ENCODE measurements at places on chromosomes 13 and 19. TPM values are rescaled to one million over a fixed set of nuclear protein-coding genes. Genes with fewer than 3 reads are reported as not detected.

Gene SPRED3
- total RNA-seq: 5.5 TPM

Gene CALR
- 1,188 TPM for total RNA-seq

Gene MARK4
- total RNA-seq: 47.3 TPM

Gene KIR2DL4
- not detected for total RNA-seq

Gene CYP2A7
- not detected for total RNA-seq

Gene CELF5
- total RNA-seq: 2.6 TPM

Gene PLIN5
- 1.2 TPM for total RNA-seq

Gene MRPS31
- total RNA-seq: 33.6 TPM

Gene GPC6
- total RNA-seq: 8.4 TPM

Gene LGALS14
- 0.48 TPM for total RNA-seq

Gene TBXA2R
- total RNA-seq: not detected

Gene XRCC1
- 33.0 TPM for total RNA-seq

Gene PSG2
- total RNA-seq: not detected

GRCh38 chr13:30861836-30862467 is 44.1 kb upstream of the MEDAG start:
- no peak for DNase-seq

DNA sequence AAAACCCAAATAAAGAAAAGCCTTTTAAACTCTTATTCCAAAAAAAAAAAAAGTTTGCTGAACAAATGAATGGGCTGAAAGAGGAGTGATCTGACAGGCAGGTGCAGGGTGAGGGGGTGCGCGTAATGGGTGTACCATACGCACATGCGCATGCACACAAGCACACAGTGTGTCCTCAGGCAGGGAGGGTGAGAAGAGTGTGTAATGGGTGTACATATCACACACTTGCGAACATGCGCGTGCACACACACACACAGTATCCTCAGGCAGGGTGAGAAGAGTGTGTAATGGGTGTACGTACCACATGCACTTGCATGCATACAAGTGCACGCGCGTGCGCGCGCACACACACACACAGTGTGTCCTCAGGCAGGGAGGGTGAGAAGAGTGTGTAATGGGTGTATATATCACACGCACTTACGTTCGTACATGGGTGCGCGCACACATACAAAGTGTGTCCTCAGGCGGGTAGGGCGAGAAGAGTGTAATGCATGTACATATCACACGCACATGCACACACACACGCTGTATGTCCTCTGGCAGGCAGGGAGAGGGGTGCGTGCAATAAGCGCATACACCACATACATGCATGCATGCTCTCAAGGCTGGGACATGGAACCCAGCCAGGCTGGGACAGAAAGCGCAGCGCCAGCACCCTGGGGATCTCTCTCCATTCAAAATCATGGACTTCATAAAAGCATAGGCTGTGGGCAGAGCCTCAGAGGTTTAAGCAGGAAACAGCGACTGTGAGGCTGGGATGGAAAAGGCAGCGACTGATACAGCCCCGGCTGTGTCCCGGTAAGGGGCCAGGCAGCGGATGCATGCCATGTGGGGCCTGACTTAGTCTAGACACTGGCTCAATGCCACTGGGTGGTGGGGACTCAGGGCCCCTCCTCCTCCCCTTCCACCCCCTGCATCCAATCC is 70.4 kb downstream of the CEBPG start:
- DNase-seq: no peak

GRCh38 chr19:12865746-12866415 is 15.4 kb downstream of the DNASE2 start:
- DNase-seq: no peak

GRCh38 chr13:81406639-81407292 is 1065.8 kb upstream of the SPRY2 start:
- DNase-seq: no peak

DNA sequence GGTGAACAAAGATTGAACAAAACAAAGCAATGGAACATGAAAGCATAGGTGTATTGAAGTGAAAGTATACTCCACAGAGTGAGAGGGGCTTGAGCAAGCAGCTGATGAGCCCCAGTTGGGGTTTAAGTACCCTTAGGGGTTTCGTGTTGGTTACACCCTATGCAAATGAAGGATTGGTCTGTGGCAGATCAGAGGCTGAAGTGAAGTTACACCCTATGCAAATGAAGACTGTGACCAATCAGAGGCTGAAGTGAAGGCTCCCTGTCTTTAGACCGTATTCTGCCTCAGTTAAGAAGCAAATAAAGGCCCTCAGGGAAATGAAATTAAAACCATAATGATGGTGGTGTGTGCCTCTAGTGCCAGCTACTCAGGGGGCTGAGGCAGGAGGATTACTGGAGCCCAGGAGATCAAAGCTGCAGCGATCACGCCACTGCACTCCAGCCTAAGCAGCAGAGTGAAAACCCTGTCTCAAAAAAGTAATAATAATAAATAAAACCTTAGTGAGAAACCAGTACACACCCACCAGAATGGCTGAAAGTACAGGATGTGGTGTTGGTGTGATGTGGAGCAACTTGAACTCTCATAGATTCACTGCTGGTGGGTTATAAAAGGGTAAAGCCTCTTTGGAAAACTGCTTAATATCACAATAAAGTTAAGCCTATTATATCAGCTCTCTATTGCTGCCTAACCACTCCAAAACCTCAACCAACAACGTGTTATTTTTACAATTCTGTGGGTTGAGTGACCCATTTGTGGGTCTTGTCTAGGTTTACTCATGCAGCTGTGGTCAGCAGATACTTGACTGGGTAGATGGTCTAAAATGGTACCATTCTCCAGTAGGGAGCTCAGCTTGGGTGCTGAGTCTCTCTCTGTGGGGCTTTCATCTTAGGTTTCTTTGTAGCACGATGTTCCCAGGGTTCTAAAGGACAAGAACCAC is 12.8 kb upstream of the UPF3A start:
- DNase-seq: no peak

DNA sequence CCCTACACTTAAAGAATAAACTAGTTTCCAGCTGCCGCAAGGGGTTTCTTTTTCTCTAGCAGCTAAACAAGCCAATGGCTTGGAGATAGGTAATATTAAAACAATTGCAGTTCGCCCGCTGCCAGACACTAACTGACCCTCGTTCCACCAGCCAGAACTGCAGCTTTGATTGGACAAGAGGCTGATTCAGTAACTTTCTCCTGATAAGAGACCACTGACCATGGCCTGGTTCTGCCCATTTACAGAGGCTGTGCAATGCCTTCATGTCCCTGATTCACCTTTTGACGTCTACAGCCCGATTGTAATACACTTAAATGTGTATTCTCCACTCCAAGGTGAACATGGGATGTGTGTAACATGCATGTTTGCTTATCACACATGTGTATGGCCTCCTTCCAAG is 12.8 kb upstream of the C19orf12 start:
- DNase-seq: no peak

DNA sequence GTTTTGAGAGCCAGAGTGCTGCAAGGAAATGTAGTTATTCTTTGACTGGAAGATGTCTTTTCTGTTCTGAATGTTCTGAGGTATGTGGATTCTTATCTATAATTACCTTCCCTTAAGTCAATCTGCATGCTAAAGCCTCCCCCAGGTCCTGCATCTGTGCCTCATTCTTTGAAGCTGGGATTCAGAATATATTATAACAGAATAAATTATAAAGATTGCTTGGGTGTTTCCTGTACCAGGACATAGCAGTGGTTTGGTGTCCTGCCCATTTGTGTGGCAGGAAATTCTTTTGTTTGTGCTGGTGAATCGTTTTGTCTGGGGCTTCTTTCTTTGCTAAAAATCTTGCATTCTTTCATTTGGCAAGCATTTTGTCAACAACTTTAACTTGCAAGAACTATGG is 60.2 kb downstream of the ITGBL1 start:
- no peak for DNase-seq

- DNase-seq: no peak
Measured at GRCh38 chr19:51470966-51471365, 7.4 kb upstream of the CEACAM18 start.

GRCh38 chr13:77310161-77310560 is 16.7 kb downstream of the MYCBP2 start:
- no peak for DNase-seq

- no peak for DNase-seq
Measured at GRCh38 chr13:40465015-40465390, 201.4 kb downstream of the FOXO1 start.

GRCh38 chr13:112680741-112681360 is 9.0 kb upstream of the ATP11A start:
- no peak for DNase-seq

GRCh38 chr19:12886969-12887747 is at the start of gene KLF1:
TSS of gene KLF1 (minus strand) at chr19:12887201. CDS start at chr19:12887140, 61 bp downstream.
- no peak for DNase-seq

GRCh38 chr19:48648134-48648533 is 2.1 kb upstream of the CA11 start:
- no peak for DNase-seq

- DNase-seq: no peak
Measured at GRCh38 chr19:51719251-51719988, 4.4 kb downstream of the HAS1 start.

- no peak for DNase-seq
Measured at GRCh38 chr19:55613396-55613795, 7.9 kb downstream of the ZNF865 start.

GRCh38 chr13:23391752-23392151 is 41.8 kb downstream of the SACS start:
- no peak for DNase-seq

DNA sequence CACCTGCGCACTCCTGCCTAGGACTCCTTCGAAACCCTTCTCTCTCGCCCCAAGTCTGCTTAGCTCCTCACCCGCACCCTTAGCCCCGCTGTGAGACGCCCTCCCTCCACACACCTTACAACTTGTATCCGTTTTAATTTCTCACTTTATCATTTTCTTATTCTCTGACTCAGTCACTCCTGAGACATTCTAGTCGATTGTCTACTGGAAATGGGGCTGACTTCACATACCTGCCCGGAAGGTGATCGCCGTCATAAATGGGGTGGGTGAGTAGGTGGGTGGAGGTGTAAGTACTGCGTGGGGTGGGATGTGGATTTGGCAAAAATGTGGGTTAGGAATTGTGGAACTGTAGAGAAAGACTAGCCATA is 714 bp downstream of the NDFIP2 start:
- DNase-seq: no peak

GRCh38 chr19:11252665-11253355 is 9.5 kb downstream of the DOCK6 start:
- no peak for DNase-seq

- no peak for DNase-seq
Measured at GRCh38 chr19:2561221-2561620, 85.3 kb downstream of the GADD45B start.

DNA sequence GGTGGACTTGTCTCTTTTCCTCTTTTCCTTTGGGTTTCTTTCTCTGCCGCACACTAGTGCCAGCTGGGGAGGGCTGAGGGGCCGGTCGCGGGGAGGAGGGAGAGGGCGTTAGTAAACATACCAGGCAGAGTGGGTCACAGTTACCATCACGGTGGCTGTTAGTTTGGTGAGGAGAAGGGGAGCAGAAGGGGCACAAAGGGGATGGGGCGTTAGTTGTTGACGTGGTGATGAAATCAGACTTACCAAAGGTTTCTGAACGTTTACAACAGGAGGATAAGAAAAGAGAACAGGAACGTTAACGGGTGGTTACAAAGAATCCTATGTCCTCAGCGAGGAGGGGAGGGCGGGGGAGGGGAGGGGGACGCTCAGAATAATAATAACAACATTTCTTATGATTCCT is 77.9 kb downstream of the PTPRS start:
- DNase-seq: no peak

GRCh38 chr19:50312967-50313811 is 16.0 kb downstream of the KCNC3 start:
- DNase-seq: no peak

GRCh38 chr19:55678121-55678671 is 3.2 kb downstream of the EPN1 start:
- no peak for DNase-seq

DNA sequence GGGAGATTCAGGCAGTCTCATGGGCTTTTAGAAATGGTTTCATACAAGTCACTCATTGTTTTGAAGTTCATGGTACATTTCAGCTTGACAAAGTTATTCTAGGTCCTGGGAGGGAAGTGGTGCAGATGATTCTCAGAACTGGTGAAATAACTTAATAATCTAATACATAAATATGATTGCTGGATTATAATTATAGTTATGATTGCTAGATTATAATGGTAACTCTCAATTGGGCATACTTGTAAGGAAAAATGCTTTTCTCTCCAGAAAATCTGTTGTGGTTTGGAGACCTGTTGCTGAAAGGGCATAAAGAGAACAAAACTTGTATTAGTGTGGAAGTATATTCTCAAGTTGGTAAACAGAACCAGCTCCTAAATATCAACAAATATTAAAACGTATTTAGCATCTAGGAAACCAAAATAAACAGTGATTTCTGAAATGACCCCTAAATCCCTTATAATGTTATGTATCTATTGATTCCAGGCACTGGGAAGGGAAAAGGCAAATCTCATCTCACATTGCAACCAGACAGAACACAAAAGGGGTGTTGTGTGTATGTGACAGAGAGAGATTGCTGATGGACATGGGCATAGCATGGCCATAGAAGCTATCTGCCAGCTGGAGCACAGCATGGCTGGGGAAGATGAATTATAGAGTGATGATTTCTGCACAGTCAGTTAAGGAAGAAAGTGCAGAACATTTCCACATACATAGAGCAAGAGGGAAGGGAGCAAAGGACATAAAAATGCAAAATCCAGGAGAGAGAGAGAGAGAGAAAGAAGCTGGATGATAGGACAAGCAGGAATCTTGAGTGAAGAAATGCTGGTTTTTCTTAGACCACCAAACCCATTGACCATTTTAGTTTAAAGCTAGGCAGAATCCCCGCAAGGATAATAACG is 87.1 kb upstream of the FRY start:
- no peak for DNase-seq

GRCh38 chr13:24228852-24229458 is 68.4 kb downstream of the SPATA13 start:
- no peak for DNase-seq

- DNase-seq: no peak
Measured at GRCh38 chr13:98401934-98402333, 175.0 kb downstream of the STK24 start.

Measured in type B pancreatic cell (in vitro differentiated cells).